ENCODE measurements at places on chromosomes 16 and 17.

GRCh38 chr17:64183815-64184214 is 53.9 kb upstream of the ERN1 start:
- DNase-seq, result no peak

DNA sequence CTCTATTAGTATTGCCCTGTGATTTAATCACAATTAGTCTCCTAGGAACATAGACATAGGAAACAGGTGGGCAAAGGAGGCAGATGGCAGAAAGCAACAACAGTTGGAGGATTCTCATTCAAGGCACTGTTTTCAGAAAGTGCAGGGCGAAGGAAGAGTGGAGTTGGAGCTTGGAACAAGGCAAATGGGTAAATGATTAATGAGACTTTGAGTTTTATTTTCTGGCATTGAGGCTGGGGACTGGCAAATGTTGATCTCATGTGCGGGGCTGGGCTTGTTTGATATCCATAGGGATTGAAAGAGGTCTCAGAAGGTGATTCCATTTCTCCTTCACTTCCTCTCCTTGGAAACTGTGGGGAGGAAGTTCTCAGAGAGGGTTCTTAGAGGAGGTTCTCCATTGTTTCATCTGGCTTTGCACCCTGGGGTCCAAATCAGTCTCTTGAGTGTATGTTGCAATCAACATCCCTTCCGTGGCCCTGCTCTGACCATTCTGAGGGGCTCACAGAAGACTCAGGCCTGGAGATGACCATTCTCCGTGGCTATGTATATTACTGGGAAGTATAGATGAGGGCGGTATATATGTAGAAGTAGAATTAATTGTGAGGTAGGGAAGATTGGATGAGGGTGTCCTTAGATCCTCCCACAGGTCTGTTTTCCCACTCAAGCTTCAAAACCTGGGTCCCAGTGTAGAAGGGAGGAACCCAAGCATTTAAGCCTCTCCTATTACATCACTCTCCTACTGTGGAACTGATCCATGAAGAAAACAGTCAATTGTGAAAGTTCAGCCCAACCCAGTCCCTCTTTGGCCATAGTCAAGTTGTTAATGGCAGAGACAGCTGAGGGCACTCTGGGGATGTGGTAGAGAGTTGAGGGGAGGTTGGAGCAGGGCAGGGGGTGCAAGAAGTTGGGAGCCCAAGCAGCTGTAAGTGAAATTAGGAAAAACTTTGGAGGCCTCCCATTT is 36.5 kb upstream of the SRSF1 start:
- no peak for DNase-seq

DNA sequence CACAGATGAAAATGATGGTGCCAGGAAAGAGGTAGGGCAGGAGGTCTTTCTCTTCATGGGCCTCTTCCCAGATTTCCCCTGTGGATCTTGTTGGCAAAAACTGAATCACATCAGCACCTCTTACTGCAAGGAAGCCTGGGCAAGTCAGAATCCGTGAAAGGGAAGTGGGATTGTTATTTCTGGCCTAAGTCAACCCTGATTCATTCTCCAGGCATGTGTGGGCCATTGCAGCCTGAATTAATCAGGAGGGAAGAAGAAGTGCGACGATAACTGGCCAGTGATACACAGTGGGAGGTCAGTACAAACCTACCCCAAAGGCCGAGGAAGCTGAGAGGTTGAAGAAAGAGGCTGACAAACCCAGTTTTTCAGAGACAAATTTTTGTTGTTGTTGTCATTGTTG is 17.9 kb upstream of the NSMCE1 start:
- DNase-seq, result no peak

DNA sequence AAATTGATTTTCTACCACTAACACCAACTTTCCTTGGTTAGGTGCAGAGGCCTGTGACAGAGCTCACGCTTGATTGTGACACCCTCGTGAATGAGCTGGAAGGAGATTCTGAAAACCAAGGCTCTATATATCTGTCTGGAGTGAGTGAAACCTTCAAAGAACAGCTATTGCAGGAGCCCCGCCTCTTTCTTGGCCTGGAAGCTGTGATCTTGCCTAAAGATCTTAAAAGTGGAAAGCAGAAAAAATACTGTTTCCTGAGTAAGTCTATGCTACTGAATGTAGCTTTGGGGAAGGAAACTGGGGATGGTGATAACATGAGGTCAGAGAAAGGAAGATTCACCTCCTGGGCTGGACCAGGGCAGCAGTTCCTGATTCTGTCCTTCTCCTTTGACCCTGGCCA is 38.3 kb downstream of the REXO5 start:
- DNase-seq, result no peak

GRCh38 chr17:29891131-29891530 is 38.9 kb downstream of the SSH2 start:
- DNase-seq, result no peak

- no peak for DNase-seq
Observed at GRCh38 chr17:61063528-61063927, 336.1 kb upstream of the TBX2 start.
